Activated T-cell treated with anti-CD3 and anti-CD28 coated beads, Interleukin-2, amount 50 U/mL, for 24 hours (primary cell): ENCODE measurements at places on chromosomes 11 and 22.

DNA sequence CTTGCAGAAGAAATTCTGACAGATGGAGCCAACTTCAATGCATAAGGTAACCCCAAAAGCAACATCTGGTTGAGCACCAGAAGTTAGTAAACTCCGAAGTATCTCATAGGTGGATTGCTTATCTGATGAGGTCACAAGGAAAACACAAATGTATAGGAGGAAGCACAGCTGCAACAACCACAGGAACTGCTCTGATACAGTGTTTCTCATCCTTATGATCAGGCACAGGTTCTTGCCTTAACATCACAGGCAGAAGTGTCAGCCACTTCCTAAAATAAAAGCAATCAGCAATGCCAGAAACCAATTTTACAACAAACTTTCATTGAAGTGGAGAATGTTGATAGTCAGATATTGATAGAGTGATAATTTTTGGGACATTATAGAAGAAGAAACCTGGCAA lies 530.3 kb upstream of the FAT3 start:
- DNase-seq = no peak

- DNase-seq = no peak
These were observed 52.5 kb upstream of the VSTM5 start for GRCh38 chr11:93902921-93903320.

DNA sequence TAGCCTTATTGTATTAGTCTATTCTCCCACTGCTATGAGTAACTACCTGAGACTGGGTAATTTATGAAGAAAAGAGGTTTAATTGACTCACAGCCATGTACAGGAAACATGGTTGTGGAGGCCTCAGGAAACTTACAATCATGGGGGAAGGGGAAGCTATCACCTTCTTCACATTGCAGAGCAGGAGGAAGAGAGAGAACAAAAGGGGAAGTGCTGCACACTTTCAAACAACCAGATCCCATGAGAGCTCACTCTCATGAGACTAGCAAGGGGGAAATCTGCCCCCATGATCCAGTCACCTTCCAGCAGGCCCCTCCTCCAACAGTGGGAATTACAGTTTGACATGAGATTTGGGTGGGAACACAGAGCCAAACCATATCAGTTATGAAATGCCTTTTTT lies 179.4 kb downstream of the ARHGAP42 start:
- no peak for DNase-seq

DNA sequence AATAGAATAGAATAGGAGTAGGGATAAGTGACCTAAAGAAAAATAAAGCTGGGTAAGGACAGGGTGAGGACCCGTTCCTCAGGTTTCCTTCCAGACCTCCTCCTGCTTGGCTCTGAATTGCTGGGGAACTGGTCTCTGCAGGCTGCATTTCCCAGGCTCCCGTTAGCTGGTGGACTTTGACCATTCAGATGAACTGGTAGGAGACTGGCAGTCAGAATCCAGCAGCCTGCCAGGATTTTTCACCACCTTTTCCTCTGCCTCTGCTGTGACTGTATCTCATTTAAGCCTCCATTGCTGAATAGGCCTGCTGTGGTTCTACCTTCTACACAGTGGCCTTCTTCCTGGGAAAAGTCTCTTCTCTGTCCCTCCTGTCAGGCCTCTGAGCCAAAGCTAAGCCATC lies 24.6 kb upstream of the SMPD1 start:
- DNase-seq = no peak

GRCh38 chr11:112540261-112540660 lies 279.6 kb upstream of the PLET1 start:
- DNase-seq = no peak

GRCh38 chr11:12137938-12138731 lies 27.7 kb downstream of the MICAL2 start:
- DNase-seq = no peak

DNA sequence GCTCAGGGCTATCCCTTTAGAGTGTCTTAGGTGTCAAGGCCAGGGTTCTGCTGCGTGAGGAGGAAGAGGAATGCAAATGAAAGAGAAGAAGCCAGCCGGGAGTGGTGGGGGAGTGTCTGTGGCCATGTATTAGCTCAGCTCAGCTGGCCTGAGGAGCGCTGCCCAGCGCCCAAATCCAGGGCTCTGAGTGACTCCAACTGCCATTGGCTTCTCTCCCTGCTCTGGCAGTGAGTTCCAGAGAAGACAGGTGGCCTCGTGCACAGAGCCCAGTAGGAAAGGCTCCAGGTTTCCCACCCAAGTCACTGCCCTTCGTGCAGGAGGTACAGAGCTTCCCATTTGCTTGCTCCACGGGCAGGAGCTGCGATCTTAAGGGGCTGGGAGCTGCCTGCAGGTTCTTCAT lies 302.0 kb downstream of the KIRREL3 start:
- DNase-seq = no peak

DNA sequence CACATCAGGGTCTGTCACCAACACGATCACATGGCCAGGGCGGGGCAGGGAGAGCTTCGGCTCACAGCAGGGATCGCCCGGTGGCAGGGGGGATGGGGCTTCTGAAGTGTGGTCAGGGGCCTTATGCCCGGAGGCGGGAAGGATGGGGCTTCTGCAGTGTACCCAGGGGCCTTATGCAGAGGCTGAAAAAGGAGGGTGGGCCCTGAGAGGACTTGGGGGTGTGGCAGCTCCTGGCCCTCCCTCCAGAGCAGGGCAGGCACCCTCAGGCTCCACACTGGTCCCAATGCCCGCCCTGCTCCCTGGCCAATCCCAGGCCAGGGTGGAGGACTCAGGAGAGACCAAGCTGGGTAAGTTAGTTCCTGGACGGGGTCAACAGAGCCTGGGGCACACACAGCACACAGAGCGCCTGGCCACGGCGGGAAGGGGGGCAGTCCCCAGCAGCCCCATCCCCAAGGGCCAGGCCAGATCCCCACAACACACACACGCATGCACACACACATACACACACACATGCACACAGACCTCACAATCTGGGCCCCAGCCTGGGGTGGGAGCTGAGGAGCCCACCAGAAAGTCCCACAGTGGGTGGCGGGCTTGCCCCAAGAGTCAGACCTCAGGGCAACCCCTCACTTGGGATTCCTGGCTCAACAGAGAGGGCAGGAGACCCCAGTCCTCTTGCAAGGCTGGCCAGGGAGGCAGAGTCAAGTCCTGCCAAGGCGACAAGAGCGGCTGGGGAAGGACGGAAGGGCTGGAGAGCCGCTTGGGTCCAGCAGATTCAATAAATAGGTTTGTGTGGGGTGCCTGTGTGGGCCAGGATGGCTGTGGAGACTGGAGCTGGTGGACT lies 1.1 kb upstream of the CEND1 start:
- no peak for DNase-seq

- DNase-seq = no peak
These were observed 48.4 kb upstream of the TP53I11 start for GRCh38 chr11:44999068-44999467.

- DNase-seq = peak; percentile 75
These were observed 26.7 kb upstream of the TOLLIP start for GRCh38 chr11:1335811-1336761.

DNA sequence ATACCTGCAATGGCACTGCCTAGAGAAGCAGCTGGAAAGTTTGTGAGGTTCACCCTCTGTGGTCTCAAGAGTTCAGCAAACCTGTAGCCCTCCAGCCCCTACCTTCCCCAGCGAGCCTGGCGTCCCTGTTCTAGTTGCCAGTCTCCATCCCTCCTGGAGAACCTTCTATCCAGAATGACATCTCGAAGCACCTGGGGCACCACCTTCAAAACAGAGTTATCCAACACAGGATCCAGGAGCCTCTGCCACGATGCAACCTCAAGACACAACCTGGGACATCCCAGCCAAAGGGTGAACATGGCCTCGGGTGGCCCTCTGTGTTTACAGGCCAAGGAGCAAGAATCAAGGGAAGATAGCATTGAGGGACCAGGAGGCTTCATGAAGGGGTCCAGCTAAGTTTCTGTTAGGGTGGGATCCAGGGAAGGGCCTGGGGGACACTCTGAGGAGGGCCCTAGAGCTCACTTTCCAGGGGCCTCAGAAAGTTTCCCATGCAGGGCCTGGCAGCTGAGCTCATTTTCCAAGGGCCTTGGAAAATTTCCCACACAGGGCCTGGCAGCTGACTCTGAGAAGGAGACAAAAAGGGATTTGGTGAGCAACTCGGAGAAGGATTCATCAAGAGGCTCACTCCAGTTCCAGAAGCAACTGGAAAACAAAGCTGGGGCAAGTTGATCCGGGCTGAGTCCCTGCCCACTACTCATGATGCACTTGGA lies 36.9 kb upstream of the SYT13 start:
- no peak for DNase-seq

- no peak for DNase-seq
These were observed 158.1 kb upstream of the MTNR1B start for GRCh38 chr11:92811341-92811740.

DNA sequence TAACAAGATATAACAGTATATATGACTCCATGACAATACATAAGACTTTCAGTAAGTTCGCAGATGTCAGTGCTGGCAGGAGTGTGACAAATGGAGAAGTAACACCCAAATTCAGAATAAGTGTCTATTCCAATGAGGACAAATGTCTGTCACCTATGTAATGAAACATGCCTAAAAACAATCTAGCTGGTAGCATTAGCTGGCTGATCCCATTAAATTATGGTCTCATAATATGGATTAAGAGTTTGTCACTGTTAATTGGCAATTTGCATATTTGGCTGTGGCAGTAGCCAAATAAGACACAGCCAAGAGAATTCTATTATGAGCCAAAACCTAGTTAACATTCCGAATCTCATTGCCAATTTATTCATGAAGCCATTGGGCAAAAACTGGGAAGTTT lies 30.2 kb upstream of the CAVIN3 start:
- DNase-seq = no peak

DNA sequence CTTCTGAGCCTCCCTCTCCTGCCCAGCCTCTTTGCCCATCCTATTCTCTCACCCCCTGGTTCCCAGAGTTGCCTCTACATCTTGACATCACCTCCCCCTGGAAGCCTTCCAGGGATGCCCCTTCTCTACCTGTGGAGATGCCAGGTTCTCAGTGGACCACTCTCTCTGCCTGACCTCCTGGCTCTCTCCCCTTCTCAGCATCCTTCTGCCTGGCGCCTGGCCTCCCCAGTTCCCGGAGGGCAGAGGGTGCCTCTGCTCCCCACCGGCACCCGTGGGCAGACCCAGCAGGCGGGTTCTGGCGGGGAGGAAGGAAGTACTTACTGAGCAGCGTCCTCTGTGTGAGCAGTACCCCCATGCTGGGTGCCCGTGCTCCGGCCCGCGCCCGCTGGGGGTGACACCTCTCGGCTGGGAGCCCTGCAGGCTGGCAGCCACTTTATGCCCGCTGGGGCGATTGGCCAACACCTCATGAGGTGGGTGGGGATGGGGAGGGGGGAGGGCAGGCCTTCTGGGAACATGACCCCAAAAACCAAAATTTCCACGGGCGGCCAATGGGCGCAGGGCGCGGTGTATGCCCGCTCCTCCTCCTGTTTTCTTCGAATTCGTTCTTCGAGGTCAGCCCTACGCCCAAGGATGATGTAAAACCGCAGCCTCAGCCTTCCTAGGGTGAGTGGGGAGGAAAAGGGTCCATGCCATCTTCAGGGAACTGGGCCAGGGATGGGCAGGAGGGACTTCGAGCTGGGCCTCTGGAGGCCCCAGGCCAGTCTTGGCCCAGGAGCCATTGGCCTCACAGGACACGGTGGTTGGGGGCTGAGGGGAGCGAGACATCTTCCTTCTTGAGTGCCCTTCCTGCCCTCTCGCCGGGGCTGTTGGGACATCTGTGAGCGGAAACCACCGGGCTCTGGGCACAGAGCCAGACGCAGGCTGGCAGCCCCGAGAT lies at the start of gene OSM:
Gene OSM, minus strand, starts transcription at position 407 of the 937 bp plus-strand sequence. Its CDS starts 52 bp downstream, at position 355.
- peak; percentile 82 for DNase-seq
